Panc1 (cell line): ENCODE measurements at places on chromosomes 3 and 15. TPM values are rescaled to one million over a fixed set of nuclear protein-coding genes. Genes with fewer than 3 reads are reported as not detected.
A peak's percentile ranks its signal among the peaks of the same experiment; 100 is the strongest.

GRCh38 chr15:82186719-82187406 is 75.7 kb downstream of the EFL1 start:
- no peak for DNase-seq

- DNase-seq: no peak
These were observed 51.0 kb downstream of the ZDHHC19 start for GRCh38 chr3:196159952-196160804.

Gene NPAP1
- total RNA-seq: not detected

Gene RPL14
- 1,134 TPM for total RNA-seq

Gene GP9
- not detected for total RNA-seq

Gene FILIP1L
- 3.2 TPM for total RNA-seq

Gene IFRD2
- 111 TPM for total RNA-seq

- DNase-seq: no peak
These were observed 467.9 kb upstream of the ATP11B start for GRCh38 chr3:182325213-182325950.

Gene CKMT1A
- 4.6 TPM for total RNA-seq

- DNase-seq: peak; percentile 36
These were observed 20.2 kb upstream of the BTLA start for GRCh38 chr3:112519424-112520001.

GRCh38 chr3:52315977-52316764 is at the start of gene DNAH1:
DNAH1 (plus strand) TSS chr3:52316319; CDS start chr3:52322443, 6,124 bp downstream.
- no peak for DNase-seq

GRCh38 chr15:76512971-76513370 is 176.4 kb downstream of the ISL2 start:
- no peak for DNase-seq

DNA sequence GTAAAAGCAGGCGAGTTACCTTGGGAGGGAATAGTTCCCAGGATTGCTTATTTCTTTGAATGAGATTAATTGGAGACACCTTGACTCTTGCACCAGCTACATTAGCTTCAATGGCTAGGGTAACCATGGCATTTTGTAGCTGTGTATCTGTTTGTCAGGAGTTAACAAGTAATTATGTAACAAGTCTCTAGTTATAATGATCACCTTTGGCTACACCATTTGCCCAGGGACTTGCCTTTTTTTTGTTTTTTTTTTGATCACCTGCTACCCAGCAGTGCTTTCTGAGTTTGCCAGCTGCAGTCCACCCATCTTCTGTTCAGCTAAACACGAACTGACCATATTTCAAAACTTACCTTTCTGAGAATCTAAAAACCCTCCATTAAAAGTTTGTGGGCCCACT is 2.2 kb downstream of the MED12L start:
- no peak for DNase-seq

DNA sequence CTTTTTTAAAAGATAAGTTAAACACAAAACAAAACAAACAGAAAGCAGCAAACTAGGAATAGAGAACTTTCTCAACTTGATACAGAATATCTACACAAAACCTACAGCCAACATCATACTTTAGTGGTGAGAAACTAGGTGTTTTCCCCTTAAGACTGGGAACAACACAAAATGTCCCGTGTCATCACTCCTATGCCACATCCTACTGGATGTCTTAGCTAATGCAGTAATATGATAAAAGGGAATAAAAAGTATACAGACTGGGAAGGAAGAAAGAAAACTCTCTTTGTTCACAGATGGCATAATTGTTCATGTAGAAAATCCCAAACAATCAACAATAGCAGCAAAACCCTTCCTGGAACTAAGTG is 45.9 kb downstream of the TMEM45A start:
- no peak for DNase-seq
